ENCODE measurements at places on chromosomes 6 and 20. TPM values are rescaled to one million over a fixed set of nuclear protein-coding genes. Genes with fewer than 3 reads are reported as not detected.
A peak's percentile ranks its signal among the peaks of the same experiment; 100 is the strongest.

- peak; percentile 51 for DNase-seq
Measured at GRCh38 chr20:35604449-35604747, 11.2 kb upstream of the SPAG4 start.

DNA sequence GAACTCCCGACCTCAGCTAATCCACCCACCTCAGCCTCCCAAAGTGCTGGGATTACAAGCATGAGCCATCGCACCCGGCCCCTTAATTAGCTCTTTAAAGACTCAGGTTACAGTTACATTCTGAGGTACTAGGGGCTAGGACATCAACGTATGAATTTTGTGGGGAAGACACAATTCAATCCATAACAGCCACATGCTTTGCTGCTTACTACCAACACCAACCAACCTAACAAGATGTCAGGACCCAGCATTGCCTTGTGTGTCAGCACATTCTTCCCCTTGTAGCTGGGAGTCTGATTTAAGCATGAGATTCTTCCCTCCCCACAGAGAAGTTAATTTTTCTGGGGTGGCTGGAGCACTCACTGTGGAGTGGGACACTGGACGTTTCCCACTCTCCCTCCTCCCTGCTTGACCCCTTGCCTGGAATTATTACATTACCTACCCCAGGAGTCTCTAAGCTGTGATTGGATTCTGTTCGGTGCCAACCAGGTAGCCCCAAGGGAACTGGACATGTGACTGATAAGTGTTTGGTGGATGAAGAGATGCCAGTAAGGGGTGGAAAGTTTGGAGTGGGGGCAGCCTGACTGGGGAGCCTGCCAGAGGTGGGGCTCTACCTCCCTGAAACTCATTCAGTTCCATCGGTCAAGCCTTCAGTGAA, 5.6 kb upstream of the PXMP4 start:
- DNase-seq, result no peak

DNA sequence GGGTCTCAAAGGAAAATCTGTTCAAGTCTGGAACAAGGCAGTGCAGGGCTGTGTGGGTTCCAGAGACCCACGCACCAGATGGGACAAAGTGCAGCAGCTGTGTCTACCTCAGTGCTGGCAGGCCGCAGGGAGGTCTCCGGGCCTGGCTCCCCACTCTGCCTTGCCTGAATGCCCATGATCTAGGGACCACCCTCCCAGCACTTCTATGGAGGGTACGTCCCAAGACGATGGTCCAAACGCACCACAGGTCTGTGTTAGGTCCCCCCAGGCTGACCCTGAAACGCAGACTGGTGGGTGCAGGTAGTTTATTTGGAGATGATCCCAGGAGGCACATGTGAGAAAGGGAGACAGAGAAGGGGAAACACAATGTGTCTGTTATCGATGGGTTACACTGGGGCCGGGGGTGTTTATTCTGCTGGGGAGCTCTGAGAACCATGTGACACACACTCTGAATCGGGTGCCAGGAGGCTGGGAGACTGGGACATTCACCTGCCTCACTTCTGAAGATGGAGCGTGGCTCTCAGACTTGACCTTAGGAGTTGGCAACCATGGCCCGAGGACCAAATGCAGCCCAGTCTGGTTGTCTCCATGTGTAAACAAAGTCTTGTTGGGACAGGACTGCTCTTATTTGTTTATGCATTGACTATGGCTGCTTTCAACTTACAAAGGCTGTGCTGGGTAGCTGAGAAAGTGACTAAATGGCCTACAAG, 21.7 kb downstream of the CST9L start:
- DNase-seq, result no peak

- peak; percentile 28 for DNase-seq
Measured at GRCh38 chr6:161639772-161640171, 365.9 kb upstream of the AGPAT4 start.

GRCh38 chr6:14129575-14129974, 12.0 kb downstream of the CD83 start:
- DNase-seq, result peak; percentile 57

DNA sequence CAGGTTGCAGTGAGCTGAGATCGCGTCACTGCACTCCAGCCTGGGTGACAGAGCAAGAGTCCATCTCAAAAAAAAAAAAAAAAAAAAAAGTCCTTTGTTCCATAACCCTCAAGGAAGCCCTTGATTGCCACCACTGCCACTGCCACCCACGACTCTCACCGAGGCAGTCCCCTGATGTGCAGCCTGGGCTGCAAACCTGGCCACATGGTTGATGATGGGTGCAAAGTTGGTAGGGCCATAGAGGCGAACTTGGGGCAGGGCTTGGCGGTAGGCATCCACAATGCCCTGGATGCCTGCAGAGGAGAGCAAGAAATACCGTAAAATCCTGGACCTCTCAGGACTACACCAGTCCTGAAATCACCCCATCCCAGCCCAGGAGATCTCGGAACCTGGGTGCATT, 11.5 kb downstream of the SPAG4 start:
- DNase-seq, result no peak

GRCh38 chr20:33812152-33812849, 1.2 kb downstream of the CHMP4B start:
- peak; percentile 66 for DNase-seq

GRCh38 chr6:15256538-15257271, 10.8 kb downstream of the JARID2 start:
- DNase-seq, result no peak

GRCh38 chr20:48277266-48277665, 492.0 kb upstream of the SULF2 start:
- no peak for DNase-seq

DNA sequence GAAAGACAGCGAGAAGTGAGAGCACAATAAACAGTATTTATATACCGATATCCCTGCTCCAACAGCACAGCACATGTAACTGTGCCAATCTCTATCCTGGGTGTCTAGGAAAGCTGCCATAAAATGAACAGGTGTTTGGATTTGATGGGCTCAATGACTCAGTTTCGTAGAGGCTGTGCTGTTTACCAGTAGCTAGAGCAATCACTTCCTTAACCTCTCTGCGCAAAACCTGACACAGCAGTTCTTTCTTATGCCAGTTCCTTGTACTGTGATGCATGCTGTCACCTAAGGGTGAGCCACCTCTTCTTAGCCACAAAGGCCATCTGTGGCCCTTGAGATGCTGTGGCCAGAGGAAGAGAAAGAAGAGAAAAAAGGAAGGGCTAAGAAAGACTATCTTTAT, 59.3 kb downstream of the SHPRH start:
- peak; percentile 10 for DNase-seq

GRCh38 chr6:89048288-89048923, 32.1 kb upstream of the PNRC1 start:
- DNase-seq, result no peak

DNA sequence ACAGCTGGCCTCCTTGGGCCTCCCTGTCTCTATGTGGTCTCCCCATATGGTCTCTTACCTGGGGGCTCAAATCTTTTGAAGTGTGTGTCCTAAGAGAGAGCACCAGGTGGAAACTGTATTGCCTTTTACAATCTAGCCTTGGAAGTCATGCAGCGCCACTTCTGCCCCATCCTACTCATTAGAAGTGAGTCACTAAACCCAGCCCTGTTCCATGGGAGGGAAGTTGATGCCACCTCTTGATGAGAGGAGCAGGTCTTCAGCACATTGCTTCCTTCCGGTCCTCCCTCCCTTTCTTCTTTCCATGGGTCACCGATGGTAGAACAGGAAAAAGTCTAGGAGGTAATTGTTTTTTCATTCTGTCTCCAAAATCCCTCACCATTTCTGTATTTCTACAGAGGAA, 156.3 kb downstream of the FOXA2 start:
- no peak for DNase-seq

DNA sequence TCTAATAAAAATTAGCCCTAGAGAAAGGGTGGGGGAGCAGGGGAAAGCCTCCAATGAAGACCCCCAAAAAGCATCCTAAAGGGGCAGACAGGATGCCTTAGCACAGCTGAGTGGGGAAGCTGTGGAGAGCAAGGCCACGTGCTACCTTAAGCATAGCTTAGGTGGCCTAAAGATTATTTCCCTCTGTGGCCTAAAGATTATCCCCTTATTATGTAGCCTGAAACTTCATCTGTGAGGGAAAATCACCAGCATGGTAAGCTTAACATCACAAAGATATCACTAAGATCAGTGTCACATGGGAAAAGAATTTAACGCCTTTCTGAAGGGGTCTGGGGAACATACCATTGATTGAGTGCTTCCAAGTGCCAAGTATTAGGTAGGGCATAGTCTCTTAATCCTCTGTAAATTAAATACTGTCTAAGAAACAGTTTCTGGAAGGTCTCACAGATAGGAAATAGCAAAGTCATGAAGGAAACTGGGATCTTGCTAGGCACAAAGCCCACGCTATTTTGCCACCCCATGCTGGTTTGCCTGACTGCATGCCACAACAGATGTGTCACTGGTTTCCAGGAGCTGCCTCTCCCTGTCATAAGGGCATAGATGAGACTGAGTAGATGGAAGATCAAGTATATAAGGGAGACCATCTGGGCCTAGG, 170.0 kb downstream of the HACE1 start:
- no peak for DNase-seq

- DNase-seq, result no peak
Measured at GRCh38 chr6:157145656-157146285, 177.5 kb downstream of the TMEM242 start.

- no peak for DNase-seq
Measured at GRCh38 chr6:56650191-56650590, 7.5 kb upstream of the DST start.

- no peak for DNase-seq
Measured at GRCh38 chr6:170125456-170126300, 165.2 kb downstream of the DLL1 start.

GRCh38 chr20:2631228-2631627, 21.2 kb upstream of the NOP56 start:
- DNase-seq, result no peak

DNA sequence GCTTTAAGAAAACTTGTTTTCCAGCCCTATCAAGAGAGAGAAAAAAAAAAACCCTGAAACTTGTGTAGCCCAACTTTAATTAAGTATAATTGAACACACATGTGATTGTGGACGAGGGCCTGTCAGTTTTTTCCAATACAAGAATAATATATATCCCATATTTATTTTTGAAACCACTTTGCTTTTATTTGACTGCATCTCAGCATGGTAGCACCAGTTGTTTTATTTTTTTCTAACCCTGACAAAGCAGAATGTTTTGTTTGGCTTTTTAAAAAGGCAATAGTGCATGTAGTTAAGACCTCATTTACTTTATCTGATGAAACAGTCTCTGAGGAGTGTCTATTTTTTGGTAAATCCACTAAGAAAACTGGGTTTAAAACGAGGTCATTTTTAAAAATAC, 257.7 kb downstream of the CDKAL1 start:
- no peak for DNase-seq

GRCh38 chr6:132136981-132137380, 185.8 kb upstream of the CCN2 start:
- DNase-seq, result no peak

SF3B5 gene
- 170 TPM for total RNA-seq

KIF25 gene
- total RNA-seq, result not detected

IL17A gene
- total RNA-seq, result not detected

UQCC2 gene
- total RNA-seq, result 15.4 TPM

HS3ST5 gene
- not detected for total RNA-seq

SLC2A4RG gene
- total RNA-seq, result 7.1 TPM

CASS4 gene
- total RNA-seq, result 8.2 TPM

ATP9A gene
- total RNA-seq, result 32.7 TPM

TMEM244 gene
- not detected for total RNA-seq

RNASET2 gene
- total RNA-seq, result 52.6 TPM

CNPY3 gene
- total RNA-seq, result 15.8 TPM

SCRT2 gene
- not detected for total RNA-seq

TREM2 gene
- total RNA-seq, result not detected

SLC26A8 gene
- total RNA-seq, result not detected

Measured in stomach (tissue), 19 donors.